ENCODE measurements at places on chromosomes 16 and 17.

- DNase-seq: no peak
These were observed 171.8 kb downstream of the WSCD1 start for GRCh38 chr17:6241996-6242395.

GRCh38 chr17:4204190-4204589 lies 59.6 kb downstream of the ANKFY1 start:
- DNase-seq: no peak

DNA sequence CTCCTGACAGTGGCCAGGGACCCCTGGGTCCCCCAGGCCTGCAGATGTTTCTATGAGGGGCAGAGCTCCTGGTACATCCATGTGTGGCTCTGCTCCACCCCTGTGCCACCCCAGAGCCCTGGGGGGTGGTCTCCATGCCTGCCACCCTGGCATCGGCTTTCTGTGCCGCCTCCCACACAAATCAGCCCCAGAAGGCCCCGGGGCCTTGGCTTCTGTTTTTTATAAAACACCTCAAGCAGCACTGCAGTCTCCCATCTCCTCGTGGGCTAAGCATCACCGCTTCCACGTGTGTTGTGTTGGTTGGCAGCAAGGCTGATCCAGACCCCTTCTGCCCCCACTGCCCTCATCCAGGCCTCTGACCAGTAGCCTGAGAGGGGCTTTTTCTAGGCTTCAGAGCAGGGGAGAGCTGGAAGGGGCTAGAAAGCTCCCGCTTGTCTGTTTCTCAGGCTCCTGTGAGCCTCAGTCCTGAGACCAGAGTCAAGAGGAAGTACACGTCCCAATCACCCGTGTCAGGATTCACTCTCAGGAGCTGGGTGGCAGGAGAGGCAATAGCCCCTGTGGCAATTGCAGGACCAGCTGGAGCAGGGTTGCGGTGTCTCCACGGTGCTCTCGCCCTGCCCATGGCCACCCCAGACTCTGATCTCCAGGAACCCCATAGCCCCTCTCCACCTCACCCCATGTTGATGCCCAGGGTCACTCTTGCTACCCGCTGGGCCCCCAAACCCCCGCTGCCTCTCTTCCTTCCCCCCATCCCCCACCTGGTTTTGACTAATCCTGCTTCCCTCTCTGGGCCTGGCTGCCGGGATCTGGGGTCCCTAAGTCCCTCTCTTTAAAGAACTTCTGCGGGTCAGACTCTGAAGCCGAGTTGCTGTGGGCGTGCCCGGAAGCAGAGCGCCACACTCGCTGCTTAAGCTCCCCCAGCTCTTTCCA lies 25.1 kb downstream of the C1QTNF1 start:
- DNase-seq: no peak

- DNase-seq: no peak
These were observed 20.5 kb upstream of the PABPN1L start for GRCh38 chr16:88886845-88887521.

GRCh38 chr17:66717641-66718058 lies 117.3 kb upstream of the CACNG5 start:
- DNase-seq: peak; percentile 22

DNA sequence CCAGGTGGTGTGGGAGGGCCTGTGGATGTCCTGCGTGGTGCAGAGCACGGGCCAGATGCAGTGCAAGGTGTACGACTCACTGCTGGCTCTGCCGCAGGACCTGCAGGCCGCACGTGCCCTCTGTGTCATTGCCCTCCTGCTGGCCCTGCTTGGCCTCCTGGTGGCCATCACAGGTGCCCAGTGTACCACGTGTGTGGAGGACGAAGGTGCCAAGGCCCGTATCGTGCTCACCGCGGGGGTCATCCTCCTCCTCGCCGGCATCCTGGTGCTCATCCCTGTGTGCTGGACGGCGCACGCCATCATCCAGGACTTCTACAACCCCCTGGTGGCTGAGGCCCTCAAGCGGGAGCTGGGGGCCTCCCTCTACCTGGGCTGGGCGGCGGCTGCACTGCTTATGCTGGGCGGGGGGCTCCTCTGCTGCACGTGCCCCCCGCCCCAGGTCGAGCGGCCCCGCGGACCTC lies 798 bp downstream of the CLDN9 start:
- DNase-seq: no peak

- DNase-seq: no peak
These were observed 36.9 kb downstream of the MIS12 start for GRCh38 chr17:5523249-5523648.

DNA sequence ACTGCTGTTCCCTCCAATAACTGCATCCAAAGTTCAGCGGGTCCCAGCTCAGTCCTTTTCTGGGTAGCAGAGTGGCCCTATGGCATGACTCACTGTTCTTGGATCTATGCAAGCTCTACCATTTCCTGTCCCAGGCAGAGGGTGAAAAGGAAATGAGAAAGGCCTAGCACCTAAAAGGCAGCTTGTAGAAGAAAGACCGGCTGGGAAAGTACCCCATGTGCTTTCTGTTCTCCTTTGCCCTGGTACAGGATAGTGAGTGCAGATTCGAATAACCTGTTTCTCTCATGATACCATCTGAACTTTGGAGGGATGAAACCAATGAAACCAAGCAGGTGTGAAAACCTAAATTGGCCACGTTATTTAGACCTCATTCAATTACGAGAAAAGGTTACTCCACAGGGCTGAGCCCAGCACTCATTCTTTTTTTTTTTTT lies 12.7 kb upstream of the HASPIN start:
- no peak for DNase-seq

DNA sequence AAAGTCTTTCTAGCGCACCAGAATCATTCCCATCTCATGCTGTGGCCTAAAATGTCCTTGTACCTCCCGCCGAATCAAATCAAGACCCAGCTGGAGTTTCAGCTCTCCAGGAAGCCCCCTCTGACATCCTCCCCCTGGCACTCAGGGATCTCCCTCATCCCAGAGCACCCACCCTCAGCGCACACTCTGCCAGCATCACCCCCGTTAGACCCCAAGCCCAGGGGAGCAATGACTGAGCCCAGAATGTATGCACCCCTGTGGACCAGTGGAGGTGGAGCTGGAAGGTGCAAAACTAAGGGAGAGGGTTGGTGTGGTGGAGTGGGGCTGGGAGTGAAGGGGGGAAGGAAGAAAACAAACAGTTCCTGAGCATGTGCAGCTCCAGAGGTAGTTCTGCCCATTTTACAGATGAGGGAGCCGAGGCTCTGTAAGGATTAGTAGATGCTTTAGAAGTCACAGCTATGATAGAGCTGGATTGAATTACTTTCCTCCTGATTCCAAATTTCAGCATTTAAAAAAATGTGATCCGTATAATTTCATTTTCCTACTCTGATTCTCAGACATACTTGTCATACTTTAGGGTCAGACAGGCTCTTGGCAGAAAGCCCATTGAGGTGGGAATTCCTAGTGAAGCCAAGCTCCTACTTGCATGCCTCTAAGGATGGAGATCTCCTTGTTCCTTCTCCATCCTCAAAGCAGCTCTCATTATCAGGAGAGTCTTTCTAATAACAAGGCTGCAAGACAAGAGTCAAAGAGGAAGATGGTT lies 242.7 kb downstream of the KATNIP start:
- DNase-seq: no peak

DNA sequence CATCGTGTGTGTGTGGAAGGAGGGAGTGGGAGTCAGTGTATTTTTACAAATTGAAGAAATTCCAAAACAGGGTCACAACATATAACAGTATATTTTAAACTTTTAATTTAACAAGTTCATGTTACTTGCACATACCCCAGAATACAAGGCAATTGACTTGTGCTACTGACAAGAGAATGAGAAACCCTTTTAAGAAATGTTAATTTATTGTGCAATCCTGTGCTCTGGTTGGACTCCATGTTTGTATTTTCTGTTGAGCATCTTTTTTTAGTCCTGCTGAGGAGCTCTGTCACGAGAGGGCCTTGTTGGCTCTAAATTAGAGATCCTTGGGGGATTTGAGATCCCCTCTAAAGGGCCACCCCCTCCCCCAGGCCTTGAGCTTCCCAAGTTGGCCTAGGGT lies 1.1 kb upstream of the EMP2 start:
- DNase-seq: no peak

GRCh38 chr17:58313815-58314705 lies 14.5 kb downstream of the TSPOAP1 start:
- DNase-seq: peak; percentile 37

DNA sequence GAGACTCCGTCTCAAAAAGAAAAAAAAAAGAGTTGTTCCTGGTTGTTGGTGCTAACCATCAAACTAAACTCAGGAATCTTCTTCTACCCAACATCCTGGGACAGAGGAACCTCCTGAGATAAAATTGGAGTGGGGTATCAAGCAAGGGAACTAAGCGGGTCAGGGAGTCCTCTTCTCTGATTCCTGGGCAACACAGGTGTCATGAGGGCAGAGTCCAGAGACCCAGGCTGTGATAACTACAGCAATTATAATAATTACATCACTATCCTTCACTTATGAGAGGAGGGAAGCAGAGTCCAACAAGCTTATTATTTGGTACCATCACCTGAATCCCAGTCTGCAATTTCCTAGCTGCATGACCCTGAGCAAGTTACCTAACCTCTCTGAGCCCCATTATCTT lies 8.1 kb downstream of the C17orf50 start:
- DNase-seq: no peak

GRCh38 chr17:50267074-50267841 lies 7.0 kb upstream of the TMEM92 start:
- no peak for DNase-seq

DNA sequence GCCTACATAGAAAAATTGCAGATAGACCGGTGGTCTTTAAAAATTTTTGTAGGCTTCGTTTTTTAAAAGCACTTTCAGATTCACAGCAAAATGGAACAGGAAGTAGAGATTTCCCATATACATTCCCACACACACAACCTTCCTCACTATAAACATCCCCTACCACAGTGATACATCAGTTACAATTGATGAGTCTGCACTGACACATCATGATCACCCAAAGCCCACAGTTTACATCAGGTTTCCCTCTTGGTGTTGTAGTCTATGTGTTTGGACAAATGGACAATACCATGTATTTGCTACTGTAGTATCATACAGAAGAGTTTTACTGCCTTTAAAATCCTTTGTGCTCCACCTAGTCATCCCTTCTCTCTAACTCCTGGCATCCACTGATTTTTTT lies 113.9 kb upstream of the ADAMTS18 start:
- no peak for DNase-seq

- DNase-seq: no peak
These were observed 24.6 kb downstream of the NME3 start for GRCh38 chr16:1746693-1747195.

DNA sequence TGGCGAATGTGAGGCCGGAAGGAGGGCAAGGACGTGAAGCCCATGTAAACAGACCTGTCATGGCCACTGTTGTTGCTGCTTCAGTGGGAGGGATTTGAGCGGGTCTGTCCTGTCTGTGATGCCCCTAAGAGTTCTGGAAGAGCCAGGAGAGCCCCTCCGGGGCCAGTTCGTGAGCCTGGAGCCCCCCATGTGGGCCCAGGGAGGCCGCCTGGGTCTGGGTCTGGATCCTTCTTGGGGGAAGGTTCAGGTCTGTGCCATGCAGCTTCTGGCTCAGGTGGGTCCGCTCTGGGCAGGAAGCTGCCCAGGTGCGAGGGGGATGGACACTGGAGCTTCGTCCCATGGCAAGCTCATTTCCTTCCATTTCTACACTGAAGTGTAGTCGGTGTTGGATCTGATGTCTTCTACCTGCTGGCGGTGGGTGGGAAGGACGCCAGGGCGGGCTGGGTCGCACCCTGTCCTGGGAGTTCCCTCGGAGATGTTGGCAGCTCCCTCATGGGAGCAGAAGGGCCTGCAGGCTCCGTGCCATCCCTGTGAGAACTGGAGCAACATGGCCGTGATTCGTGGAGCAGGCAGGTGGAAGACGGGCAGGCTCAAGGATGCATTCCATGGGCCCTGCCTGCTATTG lies 11.2 kb upstream of the WFIKKN1 start:
- no peak for DNase-seq

DNA sequence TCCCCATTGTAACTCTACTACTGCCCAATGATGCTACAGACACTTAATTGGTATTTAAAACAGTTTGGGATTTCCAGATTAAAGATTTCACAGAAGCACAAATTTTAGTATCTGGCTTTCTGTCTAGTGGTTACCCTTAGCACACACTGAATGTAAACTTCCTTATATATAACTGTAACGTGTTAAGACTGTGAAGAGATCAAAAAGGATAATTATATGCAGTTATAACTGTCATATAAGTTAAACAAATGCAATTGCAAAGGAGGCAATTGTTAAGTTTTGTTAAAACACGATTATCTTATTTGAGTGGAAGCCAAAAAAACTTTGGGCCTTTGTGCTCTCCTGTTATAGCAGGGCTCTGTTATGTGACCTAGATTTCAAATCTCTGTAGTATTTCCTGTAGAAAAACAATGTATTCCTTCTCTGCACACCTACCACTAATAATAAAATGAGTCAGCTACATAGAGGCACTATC lies 147.9 kb downstream of the STXBP4 start:
- no peak for DNase-seq

GRCh38 chr16:68401871-68402747 lies 46.2 kb downstream of the SMPD3 start:
- DNase-seq: no peak

- DNase-seq: no peak
These were observed 112.0 kb downstream of the LITAF start for GRCh38 chr16:11474617-11475291.

- DNase-seq: no peak
These were observed 188.0 kb downstream of the NTN1 start for GRCh38 chr17:9209347-9209746.

- no peak for DNase-seq
These were observed 124.2 kb downstream of the METRNL start for GRCh38 chr17:83203472-83204221.

DNA sequence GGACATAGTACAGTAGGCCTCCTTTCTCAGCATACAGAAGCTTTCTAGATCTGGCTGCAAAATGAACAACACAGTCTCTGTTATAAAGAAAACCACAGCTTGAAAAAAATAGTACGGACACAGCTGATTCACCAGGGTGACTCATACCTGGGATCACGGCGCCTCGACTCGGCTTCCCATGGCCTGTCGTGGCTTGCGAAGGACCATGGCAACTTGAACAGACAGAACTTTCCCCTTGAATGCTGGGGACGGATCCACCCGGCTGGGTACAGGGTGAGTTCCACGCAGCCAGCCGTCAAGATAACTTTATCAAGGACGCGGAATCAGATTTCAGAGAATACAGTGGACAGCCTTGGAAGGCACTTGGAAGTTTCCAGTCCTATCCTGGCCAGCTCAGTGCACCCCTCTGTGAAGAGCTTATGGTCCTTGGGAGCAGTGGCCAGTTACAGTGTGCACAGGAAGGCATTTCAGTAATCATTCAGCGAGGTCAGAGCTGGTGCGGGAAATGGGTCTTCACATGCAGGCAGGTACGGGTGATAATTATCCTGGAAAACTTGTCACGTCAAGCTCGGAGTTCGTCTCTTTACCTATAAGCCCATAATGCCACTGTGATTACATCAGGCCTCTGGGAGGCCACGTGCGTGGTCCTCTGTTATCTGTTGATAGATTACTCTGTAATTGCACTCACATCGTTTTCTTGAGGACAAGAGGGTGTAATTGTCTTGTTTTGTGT lies 57.9 kb upstream of the MAF start:
- no peak for DNase-seq

- peak; percentile 57 for DNase-seq
These were observed 1.2 kb upstream of the YPEL2 start for GRCh38 chr17:59330053-59330942.

- DNase-seq: no peak
These were observed 132.1 kb downstream of the HS3ST4 start for GRCh38 chr16:25823891-25824290.
